ENCODE measurements at places on chromosomes 7 and 10.

DNA sequence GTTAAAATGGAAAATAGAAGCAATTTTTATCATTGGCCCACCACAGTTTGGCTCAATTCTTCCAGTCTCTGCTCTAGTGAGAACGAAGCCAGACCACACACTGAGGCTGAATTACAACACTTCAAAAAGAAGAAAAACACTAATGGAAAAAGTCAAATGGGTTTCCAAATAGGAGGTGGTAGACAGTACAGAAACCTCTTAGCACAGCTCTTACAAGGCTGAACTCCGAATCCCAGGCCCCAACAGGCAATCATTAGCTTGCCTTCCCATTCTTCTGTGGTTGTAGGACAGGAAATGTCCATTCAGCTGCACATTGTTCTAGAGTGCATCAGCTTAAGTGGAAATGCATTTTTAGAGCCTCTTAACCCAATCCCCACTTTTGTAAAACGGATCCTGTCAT lies 115.1 kb upstream of the MEOX2 start:
- no peaks in the 10 kb centered on the region for H3K36me3 ChIP-seq
- no peak overlapping the region for H3K27ac ChIP-seq

DNA sequence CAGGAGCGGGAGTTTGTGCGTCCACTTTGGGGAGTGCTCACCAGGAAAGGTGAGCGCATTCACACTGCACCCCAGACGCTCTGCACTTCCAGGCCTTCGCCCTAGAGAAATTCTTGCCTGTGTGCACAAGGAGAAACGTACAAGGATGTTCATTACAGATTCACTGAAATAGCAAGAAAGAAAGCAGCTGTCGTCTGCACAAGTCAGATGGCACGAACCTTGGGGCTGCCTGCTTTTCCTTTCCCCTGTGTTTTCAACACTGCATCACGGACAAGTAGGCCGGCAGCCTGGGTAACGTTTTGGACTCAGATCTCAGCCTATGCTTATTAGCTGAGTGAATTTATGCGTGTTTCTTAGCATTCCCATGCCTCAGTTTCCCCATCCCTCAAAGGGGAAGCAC lies 546.8 kb upstream of the FOXK1 start:
- no peaks in the 10 kb centered on the region for H3K36me3 ChIP-seq
- H3K27ac ChIP-seq: peak overlapping the region; percentile 90
- no peak for DNase-seq
- H3K4me3 ChIP-seq: no peak overlapping the region
- peaks cover 49% of the 10 kb centered on the region for H3K4me1 ChIP-seq

DNA sequence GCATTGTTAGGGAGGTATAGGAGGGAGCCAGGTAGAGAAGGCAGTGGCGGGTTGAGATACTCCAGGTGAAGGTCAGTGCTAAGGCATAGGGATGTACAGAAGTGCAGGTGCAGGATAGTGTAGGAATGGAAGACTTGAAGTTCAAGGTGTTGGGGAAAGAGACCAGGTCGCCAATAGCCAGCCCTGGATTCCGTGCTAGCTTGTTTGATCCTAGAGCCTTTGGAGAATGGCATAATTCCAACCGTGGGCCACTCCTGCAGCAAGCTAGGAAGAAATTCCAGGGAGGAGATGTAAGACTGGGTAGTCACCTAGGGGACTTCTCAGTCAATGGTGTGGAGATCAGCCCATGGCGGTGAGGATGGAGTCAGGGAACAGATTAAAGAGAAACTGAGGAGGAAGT lies 272.7 kb downstream of the RPS24 start:
- H3K4me3 ChIP-seq: no peak overlapping the region
- no peaks in the 10 kb centered on the region for H3K27me3 ChIP-seq
- no peak for DNase-seq
- H3K27ac ChIP-seq: no peak overlapping the region
- H3K36me3 ChIP-seq: no peaks in the 10 kb centered on the region
- peaks cover 31% of the 10 kb centered on the region for H3K4me1 ChIP-seq

GRCh38 chr10:108801775-108802517 lies 1121.4 kb downstream of the XPNPEP1 start:
- no peak for DNase-seq
- no peaks in the 10 kb centered on the region for H3K27me3 ChIP-seq
- no peak overlapping the region for H3K4me3 ChIP-seq
- no peaks in the 10 kb centered on the region for H3K36me3 ChIP-seq
- H3K4me1 ChIP-seq: no peaks in the 10 kb centered on the region
- H3K27ac ChIP-seq: no peak overlapping the region

- H3K4me1 ChIP-seq: peaks cover 3% of the 10 kb centered on the region
- DNase-seq: no peak
- H3K27me3 ChIP-seq: no peaks in the 10 kb centered on the region
- H3K27ac ChIP-seq: no peak overlapping the region
Measured at GRCh38 chr10:68812420-68812819, 14.9 kb upstream of the STOX1 start.

DNA sequence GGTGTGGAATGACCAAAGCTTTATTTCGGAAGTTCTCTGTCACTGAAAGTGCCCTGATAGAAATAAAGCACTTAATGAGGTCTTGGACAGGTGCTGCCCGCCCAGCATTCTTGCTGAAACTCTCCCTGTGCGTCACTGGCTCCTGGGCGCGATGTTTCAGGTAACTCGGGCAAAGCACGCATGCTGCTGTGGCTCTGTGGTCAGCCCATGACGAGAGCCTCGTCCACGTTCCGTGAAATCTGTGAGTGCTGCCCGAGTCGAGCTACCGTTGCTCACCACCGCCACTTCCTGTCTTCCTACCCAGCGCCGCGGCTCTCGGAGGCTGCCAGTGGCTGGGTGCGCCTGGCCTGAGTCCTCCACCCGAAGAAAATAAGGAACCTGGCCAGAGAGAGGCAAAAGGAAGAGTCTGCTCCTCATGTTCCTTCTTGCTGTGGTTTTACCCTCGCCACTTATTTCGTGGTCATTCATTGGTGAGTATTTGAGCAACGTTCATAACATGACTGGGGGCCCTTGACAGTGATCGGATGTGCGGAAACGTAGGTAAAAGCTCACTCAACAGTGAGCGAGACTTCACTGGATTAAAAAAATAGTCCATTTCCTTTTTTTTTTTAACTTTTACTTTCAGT lies 95.5 kb downstream of the MAP3K8 start:
- H3K4me1 ChIP-seq: peaks cover 37% of the 10 kb centered on the region
- no peaks in the 10 kb centered on the region for H3K36me3 ChIP-seq
- DNase-seq: peak; percentile 12
- H3K27ac ChIP-seq: 0 out of 2 replicates have a peak overlapping the region, but pooled peaks have one; percentile 47
- H3K4me3 ChIP-seq: no peak overlapping the region

- no peak overlapping the region for H3K4me3 ChIP-seq
- no peaks in the 10 kb centered on the region for H3K27me3 ChIP-seq
- H3K4me1 ChIP-seq: peaks cover 27% of the 10 kb centered on the region
- H3K36me3 ChIP-seq: 0 out of 2 replicates have a peak, but pooled peaks cover 2% of the 10 kb centered on the region
Measured at GRCh38 chr10:104033966-104034365, 51.7 kb downstream of the COL17A1 start.

- no peaks in the 10 kb centered on the region for H3K36me3 ChIP-seq
- peaks cover 22% of the 10 kb centered on the region for H3K4me1 ChIP-seq
- peak overlapping the region; percentile 13 for H3K27ac ChIP-seq
- no peaks in the 10 kb centered on the region for H3K27me3 ChIP-seq
- H3K4me3 ChIP-seq: no peak overlapping the region
Measured at GRCh38 chr10:51716981-51717380, 17.6 kb upstream of the CSTF2T start.

- no peak overlapping the region for H3K27ac ChIP-seq
- H3K27me3 ChIP-seq: no peaks in the 10 kb centered on the region
- peaks cover 9% of the 10 kb centered on the region for H3K4me1 ChIP-seq
- no peak for DNase-seq
- no peak overlapping the region for H3K4me3 ChIP-seq
Measured at GRCh38 chr10:44186150-44186549, 198.7 kb downstream of the CXCL12 start.
